Urinary bladder (tissue), 4 donors: ENCODE measurements at places on chromosomes 7 and 10. TPM values are rescaled to one million over a fixed set of nuclear protein-coding genes. Genes with fewer than 3 reads are reported as not detected.

TAS2R41 gene
- not detected for polyA plus RNA-seq

SRRT gene
- polyA plus RNA-seq = 69.9 TPM

GCK gene
- polyA plus RNA-seq = 2.1 TPM

SMKR1 gene
- not detected for polyA plus RNA-seq

GSAP gene
- 4.7 TPM for polyA plus RNA-seq

MUC3A gene
- polyA plus RNA-seq = 0.23 TPM

VWDE gene
- polyA plus RNA-seq = 0.06 TPM

PPP1R17 gene
- polyA plus RNA-seq = not detected

MOGAT3 gene
- not detected for polyA plus RNA-seq

IRF5 gene
- polyA plus RNA-seq = 5.0 TPM

GET4 gene
- polyA plus RNA-seq = 42.4 TPM

ACTL6B gene
- 0.19 TPM for polyA plus RNA-seq

ANKRD30A gene
- polyA plus RNA-seq = not detected

LRRC4 gene
- 0.98 TPM for polyA plus RNA-seq

SPDYE11 gene
- polyA plus RNA-seq = not detected

BUB3 gene
- polyA plus RNA-seq = 69.8 TPM

WNT8B gene
- polyA plus RNA-seq = 0.08 TPM

TSPAN15 gene
- 88.1 TPM for polyA plus RNA-seq

FAM241B gene
- polyA plus RNA-seq = 5.0 TPM

CTAGE15 gene
- 0.08 TPM for polyA plus RNA-seq

SYT15 gene
- polyA plus RNA-seq = 5.1 TPM

TMEM213 gene
- polyA plus RNA-seq = not detected

MEPCE gene
- polyA plus RNA-seq = 40.4 TPM

SYT15B gene
- polyA plus RNA-seq = 6.7 TPM
